ENCODE measurements at places on chromosomes 16 and 17.

GRCh38 chr16:67451704-67452435 lies 20.9 kb downstream of the HSD11B2 start:
- no peak for DNase-seq

DNA sequence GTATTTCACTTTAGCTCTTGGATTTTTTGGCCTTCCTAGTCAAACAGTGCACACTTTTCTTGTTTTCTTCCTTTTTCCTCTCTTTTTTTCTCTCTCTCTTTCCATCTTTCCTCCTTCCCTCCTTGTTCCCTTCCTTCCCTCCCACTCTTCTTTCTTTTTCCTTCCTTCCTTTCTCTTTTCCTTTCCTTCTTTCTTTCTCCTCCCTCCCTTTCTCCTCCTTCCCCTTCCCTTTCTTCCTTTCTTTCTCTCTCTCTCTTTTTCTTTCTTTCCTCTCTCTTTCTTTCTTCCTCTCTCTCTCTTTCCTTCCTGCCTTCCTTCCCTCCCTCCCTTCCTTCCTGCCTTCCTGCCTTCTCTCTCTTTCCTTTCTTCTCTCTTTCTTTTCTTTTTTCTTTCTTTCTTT lies 181.6 kb upstream of the ELAC2 start:
- no peak for DNase-seq

GRCh38 chr16:72961863-72962262 lies 86.1 kb downstream of the ZFHX3 start:
- no peak for DNase-seq

GRCh38 chr17:75764711-75765421 lies at the start of gene GALK1:
TSS of gene GALK1 (minus strand) at chr17:75765192. CDS start at chr17:75765136, 56 bp downstream.
- peak; percentile 55 for DNase-seq

DNA sequence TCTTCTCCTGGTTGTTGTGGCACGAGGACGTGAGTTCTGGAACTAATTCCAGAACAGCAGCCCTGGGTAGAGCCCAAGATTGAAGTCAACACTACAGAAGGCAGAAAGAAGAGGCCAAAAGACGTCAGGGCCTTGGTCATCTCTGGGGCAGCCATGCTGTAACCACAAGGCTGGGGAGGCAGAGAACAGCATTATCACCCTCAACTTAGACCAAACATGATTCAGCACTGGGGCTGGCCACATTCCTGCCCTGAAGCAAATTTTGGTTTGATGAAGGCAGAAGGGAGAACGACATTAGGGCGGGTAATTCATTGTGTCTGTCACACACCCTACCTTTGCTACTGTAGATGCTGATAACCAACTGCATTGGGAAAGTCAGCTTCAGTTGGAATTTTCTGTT lies 9.7 kb upstream of the ALOX15B start:
- no peak for DNase-seq

- DNase-seq = no peak
Measured at GRCh38 chr16:68859828-68860227, 16.5 kb downstream of the TANGO6 start.

- peak; percentile 82 for DNase-seq
Measured at GRCh38 chr16:28277537-28278388, 14.6 kb upstream of the SBK1 start.

DNA sequence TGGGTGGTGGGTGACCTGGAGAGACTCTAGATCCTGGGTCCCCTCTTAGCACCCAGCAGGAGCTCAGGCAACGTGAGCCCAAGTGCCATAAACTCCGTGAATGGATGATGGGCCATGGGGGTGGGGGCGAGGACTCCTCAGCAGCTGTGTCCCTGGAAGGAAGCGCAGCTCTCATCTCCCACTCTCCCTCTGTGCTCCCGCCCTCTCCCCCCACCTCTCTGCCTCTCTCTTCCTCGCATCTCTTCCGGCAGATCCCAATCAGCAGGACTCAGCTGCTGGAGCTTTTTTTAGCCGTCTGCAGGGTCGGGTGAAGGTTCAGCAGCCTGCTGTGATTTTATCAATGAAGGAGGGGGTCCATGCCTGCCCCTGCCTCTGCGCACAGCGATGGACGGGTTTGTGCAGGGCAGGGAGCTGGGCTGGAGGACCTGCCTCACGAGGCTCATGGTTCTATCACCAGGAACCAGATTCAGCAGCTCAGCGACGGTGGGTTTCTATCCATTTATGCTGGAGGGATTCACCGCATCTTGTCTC lies 8.3 kb downstream of the CCR7 start:
- no peak for DNase-seq
